ENCODE measurements at places on chromosomes 16 and 17.

DNA sequence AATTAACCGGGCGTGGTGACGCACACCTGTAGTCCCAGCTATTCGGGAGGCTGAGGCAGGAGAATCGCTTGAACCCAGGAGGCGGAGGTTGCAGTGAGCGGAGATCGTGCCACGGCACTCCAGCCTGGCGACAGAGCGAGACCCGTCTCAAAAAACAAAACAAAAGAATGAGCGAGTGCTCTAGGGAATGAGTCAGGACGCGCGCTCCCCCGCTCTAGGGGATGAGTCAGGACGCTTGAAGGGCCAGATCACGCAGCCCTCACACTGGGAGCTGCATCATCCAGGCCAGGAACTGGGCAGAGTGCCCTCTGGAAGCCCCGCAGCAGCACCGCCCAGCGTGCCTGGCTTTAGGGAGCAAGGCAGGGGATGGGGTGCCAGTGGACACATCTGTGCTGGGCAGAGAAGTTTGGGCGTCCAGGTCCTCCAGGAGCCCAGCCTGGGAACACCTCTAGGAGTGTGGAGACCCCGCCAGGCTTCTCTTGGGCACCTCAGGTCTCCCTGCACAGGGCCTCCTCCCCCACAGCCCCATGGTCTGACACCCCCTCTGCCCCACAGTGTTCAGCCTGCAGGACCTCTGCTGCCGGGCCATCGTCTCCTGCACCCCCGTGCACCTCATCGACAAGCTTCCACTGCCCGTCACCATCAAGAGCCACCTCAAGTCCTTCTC, 3.9 kb upstream of the WFIKKN1 start:
- DNase-seq = peak; percentile 69

- DNase-seq = no peak
Measured at GRCh38 chr17:6536566-6537065, 19.7 kb downstream of the PITPNM3 start.

DNA sequence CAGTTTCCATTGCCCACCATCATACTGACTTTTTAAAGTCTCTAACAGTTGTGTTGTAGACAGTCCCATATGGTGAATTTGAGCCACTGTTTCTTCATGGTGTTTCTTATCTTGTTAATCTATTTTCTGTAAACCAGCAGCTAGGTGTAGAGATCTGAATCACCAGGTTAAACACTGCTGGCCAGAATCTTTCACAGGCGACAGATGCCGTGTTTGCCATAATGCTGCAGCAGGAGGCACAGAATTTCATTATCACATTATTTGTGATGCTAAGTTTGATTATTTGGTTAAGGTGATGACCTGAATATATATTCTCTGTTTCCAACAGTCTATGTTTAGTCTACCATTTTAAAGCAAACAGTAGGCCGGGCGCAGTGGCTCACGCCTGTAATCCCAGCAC, 11.5 kb upstream of the CNGB1 start:
- DNase-seq = no peak

DNA sequence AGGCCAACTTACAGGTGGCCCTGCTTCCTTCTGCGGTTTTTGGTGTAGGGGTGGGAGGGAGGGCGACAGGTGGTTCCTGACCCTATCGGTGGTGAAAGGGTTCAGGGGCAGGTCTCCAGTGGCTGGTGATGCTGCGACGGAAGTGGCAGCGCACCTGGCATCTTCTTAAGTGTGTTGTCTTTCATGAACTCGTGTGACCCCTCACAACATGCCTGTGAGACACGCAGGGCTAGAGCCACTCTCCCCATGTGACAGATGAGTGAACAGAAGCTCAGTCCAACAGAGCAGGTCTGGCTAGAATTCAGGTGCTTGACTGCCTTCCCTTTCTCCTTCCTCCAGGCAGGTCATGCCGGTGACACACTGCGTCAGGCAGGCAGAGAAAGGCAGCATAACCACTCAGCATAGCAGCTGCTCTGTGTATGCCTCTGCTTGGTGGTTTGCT, 8.0 kb downstream of the TNFAIP1 start:
- no peak for DNase-seq

DNA sequence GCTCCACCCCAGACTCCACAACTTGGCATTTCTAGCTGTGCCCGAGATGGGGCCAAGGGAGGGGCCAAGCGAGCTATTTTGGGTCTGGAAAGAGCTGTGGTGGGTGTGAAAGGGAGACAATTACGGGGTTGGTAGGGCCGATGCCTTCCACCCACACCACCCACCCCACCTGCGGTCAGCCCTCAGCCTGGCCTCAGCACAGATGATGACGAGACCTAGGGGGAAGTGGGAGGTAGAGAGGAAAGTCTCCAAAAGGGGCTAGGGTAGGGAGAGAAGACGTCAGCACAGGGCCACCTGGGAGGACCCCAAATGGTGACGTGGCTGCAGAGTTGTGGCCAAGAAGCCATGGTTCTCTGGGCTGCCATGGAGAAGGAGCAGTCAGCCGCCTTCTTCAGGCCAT, 83.1 kb downstream of the SDK2 start:
- DNase-seq = no peak

DNA sequence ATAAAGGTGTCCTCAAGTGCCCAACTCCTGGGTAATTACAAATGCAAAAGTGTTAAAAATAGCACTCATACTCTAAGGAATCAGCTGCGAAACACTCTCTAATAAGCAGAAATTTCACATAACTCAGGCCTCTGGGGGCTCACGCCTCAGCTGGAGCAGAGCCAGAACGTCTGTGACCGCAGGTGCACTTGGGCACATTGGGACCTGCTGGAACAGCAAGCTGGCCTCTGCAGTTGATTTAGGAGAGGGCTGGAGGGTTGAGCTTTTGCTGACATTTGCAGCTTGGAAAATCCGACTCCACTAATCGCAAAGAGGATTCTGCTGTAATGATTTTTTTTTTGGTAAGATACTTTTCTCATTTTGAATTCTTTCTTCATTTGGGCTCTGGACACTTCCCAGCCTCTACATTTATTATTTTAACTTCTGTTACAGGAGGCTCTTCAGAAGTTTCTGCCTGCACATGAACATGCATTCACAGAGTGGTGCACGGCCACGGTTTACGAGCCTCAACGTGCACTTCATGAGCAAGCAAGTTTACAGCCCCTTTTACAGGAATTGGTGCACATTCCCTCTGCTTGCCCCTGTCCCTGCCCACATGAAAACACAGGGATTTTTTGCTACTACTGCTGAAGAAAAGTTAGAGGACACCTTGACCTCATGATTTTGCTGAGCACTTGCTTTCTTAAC, 4.1 kb upstream of the SNTB2 start:
- no peak for DNase-seq

DNA sequence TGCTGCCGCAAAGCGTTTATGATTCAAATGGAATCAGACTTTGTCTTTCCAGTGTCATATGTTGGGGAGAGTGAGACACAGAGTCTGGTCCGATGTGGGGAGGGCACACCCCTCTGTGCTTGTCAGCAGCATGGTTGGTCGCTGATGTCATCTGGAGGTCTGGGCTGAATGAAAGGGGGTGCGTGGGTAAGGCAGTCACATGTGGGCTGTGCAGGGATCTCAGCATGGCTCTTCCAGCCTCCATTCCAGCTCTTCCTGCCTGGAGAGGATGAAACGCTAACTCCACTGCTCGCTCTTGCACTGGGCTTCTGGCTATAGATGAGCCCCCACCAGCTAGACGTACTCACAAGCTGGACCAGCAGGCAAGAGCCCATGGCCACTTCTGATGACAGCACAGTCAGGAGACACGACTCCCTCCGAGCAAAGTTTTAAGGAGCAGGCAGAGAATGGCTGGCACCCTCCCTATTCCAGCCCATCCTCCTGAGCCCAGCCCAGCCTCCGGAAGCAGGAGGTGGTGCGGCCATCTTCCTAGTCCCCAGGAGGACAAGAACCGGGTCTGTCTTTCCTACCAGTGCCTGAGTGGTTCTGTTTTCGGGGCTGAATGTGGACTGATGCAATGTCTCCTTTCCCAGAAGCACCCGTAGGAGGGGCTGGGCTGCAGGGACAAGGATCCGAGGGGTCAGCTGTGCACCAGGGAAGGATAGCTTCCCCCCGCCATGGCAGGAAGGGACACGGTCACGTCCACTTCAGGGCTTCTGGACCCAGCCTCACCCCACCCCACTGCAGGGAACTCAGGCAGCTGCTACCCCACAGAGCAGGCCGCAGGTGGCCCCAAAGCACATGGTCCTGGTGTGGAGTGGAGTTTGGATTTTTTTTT, 41.5 kb upstream of the CBFA2T3 start:
- no peak for DNase-seq

All from HS-5 (cell line).